Non-pigmented ciliary epithelial cell (primary cell): ENCODE measurements at places on chromosomes 2 and 18.

GRCh38 chr18:13369756-13370510 lies 151.4 kb downstream of the LDLRAD4 start:
- DNase-seq = no peak

- DNase-seq = no peak
These were observed 28.2 kb downstream of the MYCN start for GRCh38 chr2:15968280-15969178.

- DNase-seq = no peak
These were observed 45.1 kb upstream of the TBR1 start for GRCh38 chr2:161370981-161371380.

- DNase-seq = no peak
These were observed 53.6 kb downstream of the SMAD2 start for GRCh38 chr18:47876813-47877212.

DNA sequence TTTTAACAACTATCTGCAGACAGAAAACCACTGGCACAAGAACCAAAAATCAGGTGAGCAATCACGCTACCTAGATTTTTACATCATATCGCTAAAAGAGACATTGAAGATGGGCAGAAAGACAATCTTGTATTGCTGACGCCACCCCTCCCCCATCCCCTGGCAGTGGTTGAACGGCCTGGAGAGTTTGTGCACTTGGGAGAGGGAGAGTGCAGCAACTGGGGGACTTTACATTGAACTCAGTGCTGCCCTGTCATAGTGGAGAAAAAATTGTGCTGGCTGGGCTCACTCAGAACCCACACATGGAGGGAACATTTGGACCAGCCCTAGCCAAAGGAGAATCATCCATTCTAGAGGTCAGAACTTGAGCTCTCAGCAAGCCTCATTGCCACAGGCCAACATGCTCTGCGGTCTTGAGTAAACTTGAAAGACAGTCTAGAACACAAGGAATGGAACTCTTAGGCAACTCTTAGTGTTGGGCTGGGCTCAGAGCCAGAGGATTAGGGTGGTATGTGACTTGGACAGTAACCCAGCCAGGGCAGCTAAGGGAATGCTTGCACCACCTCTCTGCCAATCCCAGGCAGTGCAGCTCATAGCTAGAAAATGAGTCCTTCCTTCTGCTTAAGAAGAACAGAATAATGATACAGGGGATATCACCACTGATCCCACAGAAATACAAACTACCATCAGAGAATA lies 220.0 kb upstream of the CYP26B1 start:
- DNase-seq = peak; percentile 90

DNA sequence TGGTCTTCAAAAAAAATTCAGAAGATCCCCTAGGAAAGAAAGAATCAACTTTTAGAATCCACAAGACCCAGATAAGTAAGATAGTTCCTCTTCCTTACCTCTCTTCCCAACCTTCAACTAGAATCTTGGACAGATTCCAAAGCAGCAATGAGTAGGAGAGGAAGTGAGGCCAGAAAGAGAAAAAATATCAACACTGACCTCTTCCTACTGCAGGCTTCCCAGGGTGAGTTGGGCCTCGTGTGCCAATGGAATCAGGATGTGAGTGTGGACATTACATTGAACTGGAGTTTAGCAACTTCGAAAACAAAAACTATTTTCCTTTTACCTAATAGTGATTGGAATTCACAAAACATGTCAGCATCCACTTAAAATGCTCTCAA lies 102.5 kb upstream of the PIEZO2 start:
- no peak for DNase-seq

- DNase-seq = no peak
These were observed 690.2 kb upstream of the POU3F3 start for GRCh38 chr2:104163611-104164130.
